ENCODE measurements at places on chromosomes 12 and 14.

GRCh38 chr12:91180582-91181395 lies 1.8 kb downstream of the DCN start:
- DNase-seq = no peak

DNA sequence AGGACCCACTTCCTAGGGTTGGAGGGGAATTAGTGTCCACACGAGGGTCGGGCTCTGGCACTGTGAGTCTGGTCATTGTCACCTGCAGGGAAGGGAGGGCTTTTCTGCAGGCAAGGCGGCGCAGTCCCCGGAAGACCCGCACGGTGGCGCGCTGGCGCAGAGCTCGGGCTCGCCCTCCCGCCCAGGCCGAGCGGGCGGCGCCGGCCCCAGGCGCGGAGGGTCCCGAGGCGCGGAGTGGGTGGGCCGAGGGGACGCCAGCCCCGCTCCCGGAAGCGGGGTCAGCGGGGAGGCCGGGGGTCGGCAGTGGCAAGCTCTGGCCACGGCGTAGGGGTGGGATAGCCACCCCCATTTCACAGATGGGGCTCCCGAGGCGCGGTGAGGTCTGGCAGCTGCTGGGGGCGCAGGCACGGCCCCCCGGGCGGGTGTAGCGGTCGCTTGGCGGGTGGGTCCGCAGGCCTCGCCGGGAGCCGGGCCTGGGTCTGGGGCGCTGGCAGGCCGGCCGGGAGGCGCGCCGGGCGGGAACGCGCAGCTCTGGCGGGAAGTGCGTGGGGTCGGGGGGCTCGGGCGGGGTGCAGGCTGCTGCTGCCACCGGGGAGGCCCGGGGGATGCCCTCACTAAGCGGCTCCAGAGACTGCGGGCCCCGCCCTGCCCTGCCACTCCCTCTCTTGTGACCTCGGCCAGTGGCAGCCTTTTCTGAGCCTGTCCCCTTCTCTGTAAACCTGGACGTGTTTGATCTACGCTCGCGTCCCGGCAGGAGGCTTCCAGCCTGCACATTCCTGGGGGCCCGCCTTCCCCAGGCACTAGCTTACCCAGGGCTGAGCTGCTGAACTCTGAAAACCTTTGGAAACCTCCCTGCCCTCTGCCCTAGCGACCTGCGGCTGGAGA lies 46.1 kb downstream of the CYP46A1 start:
- peak; percentile 87 for DNase-seq

DNA sequence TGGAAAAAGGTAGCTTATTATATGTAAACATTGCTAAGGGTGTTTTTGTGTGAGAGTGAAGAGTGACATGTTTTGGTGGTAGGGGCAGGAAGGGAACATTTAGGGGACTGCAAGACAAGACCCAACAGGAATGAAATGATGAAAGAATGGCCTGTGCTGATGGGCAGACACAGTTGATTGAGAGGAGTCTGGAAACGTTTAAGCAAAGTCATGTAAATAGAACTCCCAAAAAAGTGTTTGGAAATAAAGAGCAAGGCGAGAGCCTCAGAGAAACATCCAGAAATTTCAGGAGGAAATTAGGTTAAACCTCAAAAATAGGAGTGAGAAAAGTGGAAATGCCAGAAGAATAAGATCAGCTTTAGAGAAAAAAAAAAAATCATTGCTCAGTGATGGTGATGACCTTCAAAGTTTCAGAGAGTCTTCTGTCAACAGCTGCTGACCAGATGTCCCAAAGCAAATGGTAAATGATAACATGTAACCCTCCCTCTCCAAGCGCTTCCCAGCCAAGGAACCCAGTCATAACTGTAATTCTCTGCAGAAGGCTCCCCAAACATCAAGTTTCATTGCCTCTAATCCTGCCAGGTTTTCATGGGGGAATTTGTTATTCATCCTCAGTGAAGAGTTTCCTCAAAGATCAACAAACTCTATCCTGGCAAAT lies 223.2 kb upstream of the FAR2 start:
- no peak for DNase-seq

DNA sequence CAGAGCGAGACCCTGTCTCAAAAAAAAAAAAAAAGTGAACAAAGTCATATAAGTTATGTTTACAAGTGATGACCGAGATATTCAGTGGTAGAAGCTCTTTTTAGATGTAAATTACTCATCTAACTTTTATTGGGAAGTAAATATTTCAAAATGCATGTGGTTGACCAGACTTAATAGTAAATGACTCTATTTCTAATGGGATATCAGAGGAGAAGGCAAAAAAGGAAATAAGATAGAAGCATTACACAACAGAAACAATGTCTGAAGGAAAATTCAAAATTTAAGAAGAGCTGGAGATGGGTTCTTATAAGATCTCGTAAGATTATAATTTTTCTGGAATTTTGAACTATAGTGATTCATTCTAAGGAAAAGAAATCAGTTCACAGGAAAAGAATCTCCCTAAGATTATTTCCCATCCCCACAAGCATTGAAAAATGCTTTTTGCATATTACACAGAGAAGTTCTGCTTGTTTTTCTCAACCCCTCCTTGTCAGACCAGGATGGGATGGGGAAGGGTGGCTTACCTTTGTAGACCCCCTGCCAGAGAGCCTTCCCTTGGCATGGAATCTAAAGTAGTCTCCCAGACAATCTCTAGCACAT lies 63.1 kb upstream of the STK38L start:
- no peak for DNase-seq

DNA sequence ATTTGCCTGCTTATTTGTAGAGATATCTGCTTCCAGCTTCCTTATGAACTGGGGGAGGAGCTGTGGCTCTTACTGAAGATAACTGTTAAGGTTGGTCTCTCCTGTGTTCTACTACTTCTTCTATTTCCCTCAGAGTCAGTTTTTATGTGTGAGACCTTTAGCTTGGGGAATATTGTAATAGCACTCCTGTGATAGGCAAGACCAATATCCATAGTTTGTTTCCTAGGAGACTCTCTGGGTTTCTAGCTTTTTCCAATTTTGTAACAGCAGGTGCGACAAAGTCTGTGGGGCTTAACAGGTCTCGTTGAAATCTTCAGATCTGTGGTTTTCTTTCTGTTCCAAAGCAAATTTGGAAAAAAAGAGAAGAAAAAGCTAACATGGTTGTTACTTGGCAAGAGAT lies at the start of gene OR10G3:
TSS of gene OR10G3 (minus strand) at position 101 of the 400 bp plus-strand sequence. CDS start 9,332 bp downstream, outside the sequence.
- no peak for DNase-seq
